Osteoblast (primary cell): ENCODE measurements at places on chromosomes 7 and 10.

DNA sequence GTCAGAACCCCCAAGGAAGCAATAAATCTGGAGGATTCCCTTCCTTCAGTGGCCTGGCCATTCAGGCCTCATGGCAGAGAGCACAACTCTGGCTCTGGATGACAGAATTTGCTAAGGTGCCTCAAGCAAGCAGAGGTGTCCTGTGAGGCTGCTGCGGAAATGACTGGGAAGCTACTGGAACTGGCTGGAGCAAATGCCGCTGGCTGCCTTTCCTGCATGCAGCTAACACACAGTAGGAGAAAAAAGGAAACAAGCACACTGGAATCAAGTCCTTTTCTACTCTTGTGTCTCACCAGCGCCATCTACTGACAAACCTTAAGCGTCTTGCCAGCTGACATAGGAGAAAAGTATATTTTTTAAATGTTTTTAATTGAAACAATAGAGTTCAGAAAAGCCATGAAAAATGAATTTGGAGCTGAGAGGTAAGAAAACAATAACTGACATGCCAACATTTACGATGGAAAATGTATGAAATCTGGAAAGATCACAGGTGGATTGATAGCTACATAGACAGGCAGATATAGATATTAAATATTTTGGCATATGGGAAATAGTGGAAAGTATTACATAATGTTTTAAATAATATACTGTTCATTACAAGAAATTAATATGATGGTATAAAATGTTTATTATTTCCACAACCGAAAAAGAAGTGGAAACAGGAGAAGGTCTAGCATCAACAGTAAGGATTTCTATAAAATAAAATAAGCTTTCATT lies 951.6 kb downstream of the ANKRD7 start:
- no peak for DNase-seq

DNA sequence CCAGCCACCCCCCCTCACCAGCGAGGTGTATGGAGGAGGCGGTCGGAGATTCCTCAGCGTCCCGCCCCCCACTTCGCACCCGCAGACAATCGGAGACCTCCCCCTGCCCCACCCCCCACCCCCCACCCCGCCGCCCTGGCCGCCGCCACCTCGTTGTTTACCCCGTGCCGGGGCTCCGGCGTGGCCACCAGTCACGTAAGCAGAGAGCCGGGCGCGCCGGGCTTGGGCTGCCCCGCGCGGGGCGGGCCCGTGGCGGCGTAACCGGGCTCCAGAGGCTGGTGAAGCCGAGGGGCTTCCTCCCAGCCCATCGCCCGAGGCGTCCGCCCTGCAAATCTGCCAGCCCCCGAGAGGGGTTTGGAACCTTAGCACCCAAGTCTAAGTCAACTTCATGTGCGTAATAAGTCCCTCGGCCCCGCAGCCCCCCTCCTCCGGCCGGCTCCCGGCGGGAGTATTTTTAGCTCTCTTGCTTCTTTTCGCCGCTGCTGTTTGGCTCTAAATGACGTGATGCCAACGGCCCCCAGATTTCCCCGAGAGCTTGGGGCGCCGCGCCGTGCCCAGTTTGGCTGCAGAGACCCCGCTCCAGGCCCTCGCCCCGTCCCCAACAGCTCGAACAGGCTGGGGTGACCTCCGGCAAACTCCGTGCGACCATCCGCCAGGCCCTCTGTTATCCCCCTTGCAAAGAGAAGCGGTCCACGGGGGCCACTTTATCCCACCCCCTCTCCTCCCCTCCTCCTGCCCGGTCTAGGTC lies 2.7 kb downstream of the MXI1 start:
- DNase-seq = peak; percentile 92

- DNase-seq = no peak
Observed at GRCh38 chr7:44512736-44513135, 22.3 kb upstream of the NUDCD3 start.

- DNase-seq = peak; percentile 82
Observed at GRCh38 chr7:92158660-92159575, 20.0 kb downstream of the LRRD1 start.

GRCh38 chr10:123154711-123155505 lies 706 bp downstream of the BUB3 start:
- DNase-seq = peak; percentile 95

- no peak for DNase-seq
Observed at GRCh38 chr10:50512214-50512595, 111.6 kb downstream of the SGMS1 start.

DNA sequence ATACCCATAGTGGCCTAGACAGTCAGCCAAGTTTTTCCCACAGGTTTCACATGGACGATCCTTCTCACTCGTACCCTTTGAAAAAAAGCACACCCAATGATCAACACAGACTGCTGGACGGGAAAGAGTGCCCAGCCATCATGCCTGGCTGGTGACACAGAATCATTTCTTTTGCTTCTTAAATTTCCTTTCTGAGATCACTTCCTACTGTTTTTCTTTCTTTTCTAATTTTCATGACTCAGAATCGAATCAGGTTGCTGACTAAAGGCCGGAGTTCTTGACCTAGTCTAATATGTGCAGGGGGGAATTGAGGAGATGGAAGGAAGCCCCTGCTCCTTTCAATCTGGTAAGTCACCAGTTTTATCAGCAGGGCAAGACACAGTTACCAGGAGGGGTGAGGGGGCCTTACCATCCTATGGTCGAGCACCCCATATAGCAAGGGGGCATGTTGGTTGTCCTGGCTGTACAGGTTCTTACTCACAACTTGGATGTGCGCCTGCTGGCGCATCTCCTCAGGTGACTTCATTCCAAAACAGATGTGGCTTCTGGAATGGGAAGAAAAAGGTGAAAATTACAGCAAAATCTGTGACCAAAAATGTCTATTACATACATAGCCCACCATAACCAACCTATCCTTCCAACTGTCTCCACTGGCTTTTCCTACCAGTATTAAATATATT lies 3.5 kb downstream of the POLR3A start:
- DNase-seq = peak; percentile 85

GRCh38 chr7:23205909-23206767 lies 24.3 kb downstream of the NUP42 start:
- no peak for DNase-seq

- DNase-seq = peak; percentile 82
Observed at GRCh38 chr10:117431160-117431559, 55.9 kb upstream of the PDZD8 start.

- DNase-seq = no peak
Observed at GRCh38 chr10:16458166-16458955, 21.6 kb downstream of the PTER start.

- peak; percentile 96 for DNase-seq
Observed at GRCh38 chr7:150988230-150989226, 2.3 kb upstream of the NOS3 start.

- DNase-seq = peak; percentile 84
Observed at GRCh38 chr7:137847568-137848050, 835 bp upstream of the DGKI start.

DNA sequence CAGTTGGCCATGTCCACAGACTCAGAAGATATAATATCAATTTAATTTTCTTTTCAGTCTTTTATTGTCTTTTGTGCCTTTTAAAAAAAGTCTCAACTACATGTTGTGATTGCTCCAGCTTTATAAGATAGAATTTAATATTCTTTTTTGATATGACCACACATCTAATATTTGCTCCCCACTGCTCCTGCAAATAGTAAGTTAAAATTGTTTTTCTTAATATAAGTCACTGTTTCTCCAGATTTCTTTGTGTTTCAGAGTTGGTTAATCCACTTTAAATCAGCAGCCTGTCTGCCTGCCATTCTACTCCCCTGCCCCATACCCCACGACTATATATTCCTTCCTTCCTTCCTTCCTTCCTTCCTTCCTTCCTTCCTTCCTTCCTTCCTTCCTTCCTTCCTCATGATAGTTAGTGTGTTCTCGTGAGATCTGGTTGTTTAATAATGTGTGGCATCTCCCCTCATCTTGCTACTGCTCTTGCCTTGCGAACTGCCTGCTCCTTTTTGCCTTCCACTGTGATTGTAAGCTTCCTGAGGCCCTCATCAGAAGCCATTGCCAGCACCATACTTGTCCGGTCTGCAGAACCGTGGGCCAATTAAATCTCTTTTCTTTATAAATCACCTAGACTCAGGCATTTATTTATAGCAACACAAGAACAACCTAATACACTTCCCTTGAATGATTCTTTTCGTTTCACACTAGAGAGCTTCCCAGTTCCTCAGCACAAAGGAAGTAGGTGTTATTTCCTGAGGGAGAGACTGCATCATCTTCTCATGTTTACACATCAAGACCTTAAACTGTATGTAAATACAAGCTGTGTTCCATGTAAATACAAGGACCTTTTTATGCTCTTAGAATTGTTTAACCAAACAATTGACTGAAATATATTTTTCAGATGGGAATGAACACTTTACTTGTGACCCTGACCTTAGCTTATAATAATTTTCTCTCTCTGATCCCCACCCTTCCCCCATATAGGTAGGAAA lies 24.5 kb downstream of the TAS2R16 start:
- no peak for DNase-seq

DNA sequence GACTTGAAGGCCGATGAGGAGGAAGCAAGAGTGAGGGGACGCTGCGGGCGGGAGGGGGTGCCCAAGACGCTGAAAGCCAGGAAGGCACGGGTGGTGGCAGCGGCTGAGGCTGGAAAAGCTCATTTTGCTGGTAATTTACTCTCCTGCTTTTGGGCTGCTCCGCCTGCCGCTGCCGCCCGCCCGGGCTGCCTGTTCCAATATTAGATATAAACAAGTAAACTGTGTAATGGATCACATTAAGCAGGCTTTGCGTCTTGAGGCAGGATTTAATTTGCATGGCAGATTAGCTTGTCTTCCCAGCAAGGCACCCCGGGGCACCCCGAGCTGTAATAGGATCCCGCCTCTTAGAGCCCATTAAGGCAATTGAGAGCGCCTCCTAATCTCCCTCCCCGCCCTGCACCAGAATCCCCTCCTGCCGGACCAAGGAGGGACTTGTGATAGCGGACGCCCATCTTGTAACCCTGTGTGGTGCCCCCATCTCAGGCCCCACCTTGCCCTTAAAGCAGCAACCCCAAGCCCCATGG lies 46.1 kb upstream of the SLF2 start:
- DNase-seq = no peak

DNA sequence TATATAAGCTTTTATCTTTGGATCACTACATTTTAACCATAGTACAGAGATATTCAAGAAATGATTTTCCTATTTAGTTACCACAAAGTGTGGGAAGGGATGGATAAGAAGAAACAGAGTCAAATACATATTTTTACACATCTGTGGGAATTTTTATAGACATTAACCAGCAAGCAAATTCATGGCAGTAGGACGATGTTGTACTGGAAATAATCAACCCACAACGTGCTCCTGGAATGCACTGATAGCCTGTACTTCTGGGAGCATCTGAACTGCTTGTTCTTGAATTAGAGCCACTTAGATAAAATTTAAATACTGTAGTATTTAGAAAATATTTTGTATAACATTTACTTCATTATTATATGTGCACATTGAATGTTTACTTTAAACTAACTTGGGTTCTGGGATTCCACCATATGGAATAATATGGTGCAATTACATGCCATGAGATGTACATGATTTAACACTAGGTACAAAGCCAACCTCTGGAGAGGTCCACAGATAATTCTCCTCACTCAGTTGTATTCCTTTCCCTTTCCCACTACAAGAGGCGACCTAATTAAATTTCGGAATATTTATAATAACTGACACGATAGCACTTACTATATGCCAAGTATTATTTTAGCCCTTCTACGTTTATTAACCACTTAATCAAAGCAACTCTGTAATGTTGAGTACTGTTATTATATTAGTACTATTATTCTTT lies 164.9 kb upstream of the HGF start:
- DNase-seq = no peak

GRCh38 chr10:133110133-133110532 lies 22.4 kb downstream of the ADGRA1 start:
- DNase-seq = no peak

DNA sequence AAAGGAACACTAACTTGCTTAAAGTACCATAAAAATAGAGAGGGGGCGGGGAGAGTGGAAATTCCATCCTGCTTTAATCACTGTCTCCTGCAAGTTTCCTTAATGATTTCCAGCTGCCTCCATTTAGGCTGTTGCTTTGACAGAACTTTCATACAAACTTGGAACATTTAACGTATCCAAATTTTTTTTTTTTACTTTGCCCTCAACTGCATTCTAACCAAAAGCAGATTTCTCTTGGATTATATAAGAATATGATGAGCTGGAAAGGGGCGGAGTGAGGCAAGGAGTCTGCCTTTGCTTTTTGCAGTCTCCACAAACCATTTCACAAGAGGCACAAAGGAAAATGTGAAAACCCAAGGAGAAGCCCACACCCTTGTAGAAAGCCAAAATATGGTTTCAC lies 46.6 kb upstream of the COL1A2 start:
- DNase-seq = peak; percentile 74

- DNase-seq = no peak
Observed at GRCh38 chr10:125030567-125031197, 88.8 kb downstream of the ZRANB1 start.

GRCh38 chr7:78326189-78326588 lies 527.6 kb downstream of the PHTF2 start:
- peak; percentile 73 for DNase-seq

DNA sequence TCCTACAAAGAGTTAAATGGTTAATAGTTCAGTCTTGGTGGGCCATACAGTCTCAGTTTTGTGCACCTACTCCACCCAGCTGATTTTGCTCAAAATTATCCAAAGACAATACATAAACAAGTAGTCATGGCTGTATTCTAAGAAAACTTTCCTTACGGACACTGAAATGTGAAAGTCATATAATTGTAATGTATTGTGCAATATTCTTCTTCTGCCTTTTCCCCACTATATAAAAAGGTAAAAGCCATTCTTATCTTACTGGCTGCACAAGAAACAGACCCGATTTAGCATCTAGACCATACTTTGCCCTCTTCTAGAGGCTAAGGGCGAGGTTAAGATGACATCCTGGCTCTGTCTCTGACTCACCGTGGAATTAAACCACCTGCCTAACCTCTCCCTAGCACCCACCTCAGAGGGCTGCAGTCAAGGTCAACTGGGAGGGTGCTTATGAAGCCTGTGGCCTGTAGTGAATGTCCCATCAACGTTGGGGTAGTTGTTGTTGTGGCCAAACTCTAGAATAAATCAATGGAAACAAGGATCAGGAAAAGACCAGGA lies 63.8 kb upstream of the DOCK1 start:
- DNase-seq = no peak

DNA sequence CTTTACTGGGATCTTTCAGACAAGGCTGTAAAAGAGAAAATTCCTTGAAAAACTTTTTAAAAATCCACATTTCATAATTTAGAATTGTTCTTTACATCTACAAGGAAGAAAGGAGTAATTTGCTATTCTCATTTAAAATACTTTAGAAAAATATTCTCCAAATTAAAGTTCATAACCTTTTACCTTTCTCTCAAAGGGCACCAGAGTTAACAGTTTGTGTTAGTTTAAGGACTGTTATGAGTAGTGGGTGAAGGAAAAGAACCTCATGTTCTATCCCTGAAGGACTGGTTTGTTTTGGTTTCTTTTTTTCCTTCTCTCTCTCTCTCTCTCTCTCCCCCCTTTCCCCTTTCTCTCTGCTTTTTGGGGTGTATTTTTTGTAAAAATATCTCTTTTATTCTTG lies 4.1 kb downstream of the AGMO start:
- no peak for DNase-seq

- no peak for DNase-seq
Observed at GRCh38 chr10:117946525-117947070, 100.1 kb downstream of the RAB11FIP2 start.
